ENCODE measurements at places on chromosomes 4 and X.

GRCh38 chr4:74117024-74117534 is 18.1 kb upstream of the CXCL2 start:
- DNase-seq, result peak; percentile 97

- DNase-seq, result no peak
Measured at GRCh38 chrX:74292808-74293123, 11.2 kb upstream of the ZCCHC13 start.

DNA sequence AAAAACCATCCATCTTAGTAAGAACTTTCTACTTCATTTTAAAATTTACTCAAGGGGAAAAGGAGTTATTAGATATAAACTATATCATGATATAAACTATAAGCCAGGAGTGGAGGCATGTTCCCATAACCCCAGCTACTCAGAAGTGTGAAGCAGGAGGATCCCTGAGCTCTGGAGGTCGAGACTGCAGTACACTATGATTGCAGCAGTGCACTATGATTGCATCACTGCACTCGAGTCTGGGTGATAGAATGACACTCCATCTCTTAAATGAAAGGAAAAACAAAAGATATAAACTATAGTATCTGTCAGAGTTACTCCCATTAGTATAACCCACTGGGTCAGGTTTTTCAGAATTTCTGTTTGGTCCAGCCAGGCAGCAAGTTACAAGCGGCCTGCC is 47.6 kb downstream of the RPS3A start:
- no peak for DNase-seq

DNA sequence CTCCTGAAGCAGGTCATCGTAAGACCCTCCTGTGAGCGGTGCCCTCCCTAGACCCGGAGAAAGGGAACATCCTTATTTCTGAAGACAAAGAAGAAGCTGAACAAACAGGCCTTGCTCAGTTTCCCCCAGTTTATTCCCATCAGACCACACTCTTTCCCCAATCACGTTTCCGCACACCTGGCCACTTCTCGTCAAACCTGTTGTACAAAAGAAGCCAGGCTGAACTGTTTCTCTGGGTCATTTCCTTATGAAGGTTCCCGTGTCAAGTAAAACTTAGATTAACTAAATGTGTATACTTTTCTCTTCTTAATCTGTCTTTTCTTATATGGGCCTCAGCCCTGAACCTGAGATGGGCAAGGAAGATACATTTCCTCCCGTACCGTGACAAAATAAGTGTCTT is 111.6 kb upstream of the ENPP6 start:
- no peak for DNase-seq

DNA sequence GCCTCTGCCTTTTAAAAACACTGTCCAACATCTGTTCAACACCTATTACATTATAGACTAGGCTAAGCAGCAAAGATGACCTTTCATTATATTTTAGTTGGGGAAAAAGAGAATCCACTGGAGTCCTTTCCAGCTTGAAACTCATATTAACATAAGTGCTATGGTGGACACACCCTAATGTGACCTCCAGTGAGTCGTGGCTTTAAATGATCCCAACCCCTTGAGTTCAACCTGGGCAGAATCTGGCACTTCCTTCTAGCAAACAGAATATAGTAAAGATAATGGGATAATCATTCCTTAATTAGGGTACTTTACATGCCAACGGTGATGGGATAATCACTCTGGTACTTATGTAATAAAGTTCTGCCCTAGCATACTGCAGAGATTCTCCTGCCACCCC is 162.6 kb downstream of the MAB21L2 start:
- no peak for DNase-seq

GRCh38 chr4:105936901-105937300 is 41.6 kb downstream of the NPNT start:
- DNase-seq, result no peak

DNA sequence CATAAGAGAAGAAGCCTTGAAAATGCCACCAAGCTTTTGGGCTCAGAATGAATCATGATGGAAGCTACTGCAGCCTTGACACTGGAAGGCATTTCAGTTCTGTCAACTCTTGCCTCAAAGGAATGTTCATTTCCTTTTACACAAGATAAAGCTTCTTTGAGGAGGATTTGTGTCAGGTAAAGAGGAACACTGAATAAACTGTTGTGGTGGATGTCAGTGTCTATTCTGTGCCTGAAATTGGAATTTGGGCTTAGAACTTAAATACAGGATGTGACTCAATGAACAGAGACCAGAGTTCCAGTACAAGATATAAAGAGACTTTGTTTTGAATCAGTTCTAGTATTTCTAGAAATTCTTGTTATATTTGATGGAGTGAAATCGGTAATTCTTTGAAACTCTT is 313.2 kb downstream of the PACRGL start:
- no peak for DNase-seq

DNA sequence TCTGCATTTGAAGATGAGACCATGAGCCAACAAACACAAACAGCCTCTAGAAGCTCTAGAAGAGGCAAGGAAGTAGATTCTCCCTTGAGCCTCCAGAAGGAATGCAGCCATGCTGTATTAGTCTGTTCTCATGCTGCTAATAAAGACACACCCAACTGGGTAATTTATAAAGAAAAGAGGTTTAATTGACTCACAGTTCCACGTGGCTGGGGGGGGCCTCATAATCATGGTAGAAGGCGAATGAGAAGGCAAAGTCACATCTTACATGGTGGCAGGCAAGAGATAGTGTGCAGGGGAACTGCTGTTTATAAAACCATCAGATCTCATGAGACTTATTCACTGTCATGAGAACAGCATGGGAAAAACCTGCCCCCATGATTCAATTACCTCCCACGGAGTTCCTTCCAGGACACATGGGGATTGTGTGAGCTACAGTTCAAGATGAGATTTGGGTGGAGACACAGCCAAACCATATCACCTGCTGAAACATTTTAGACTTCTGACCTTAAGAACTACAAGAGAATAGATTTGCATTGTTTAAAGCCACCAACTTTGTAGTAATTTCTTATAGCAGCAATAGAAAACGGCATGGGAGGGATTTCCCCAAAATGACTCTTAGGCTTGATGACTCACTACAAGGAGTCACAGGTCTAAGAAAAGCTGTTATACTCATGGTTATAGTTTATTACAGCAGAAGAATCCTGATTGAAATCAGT is 284.4 kb upstream of the SFRP2 start:
- peak; percentile 20 for DNase-seq

- DNase-seq, result no peak
Measured at GRCh38 chr4:15651676-15652075, 3.5 kb downstream of the FBXL5 start.

- DNase-seq, result no peak
Measured at GRCh38 chr4:102339018-102339417, 6.3 kb downstream of the SLC39A8 start.

- no peak for DNase-seq
Measured at GRCh38 chr4:187782286-187782824, 213.2 kb upstream of the ZFP42 start.

DNA sequence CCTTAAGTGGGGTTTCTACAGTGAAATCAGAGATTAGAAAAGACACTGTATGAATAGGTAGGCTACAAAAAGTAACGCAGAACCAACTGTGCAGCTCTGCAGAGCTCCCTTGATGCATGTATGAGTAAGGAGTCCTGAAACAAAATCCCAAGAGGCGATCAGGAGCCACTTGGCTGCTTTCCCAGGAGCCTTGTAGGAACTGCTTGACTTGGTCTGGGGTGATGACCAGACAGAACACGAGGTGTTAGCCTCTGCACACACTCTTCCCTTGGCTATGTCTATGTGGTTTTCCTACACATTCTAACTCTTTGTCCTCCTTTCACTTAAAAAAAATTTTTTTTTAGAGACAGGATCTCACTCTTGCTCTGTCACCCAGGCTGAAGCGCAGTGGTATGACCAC is 22.8 kb upstream of the AP1S2 start:
- DNase-seq, result peak; percentile 51

All from astrocyte of the cerebellum (primary cell).